NCI-H446 treated with DMSO at 0.1 percent for 48 hours (cell line): ENCODE measurements at places on chromosomes 2 and 18.
A peak's percentile ranks its signal among the peaks of the same experiment; 100 is the strongest.

- DNase-seq: no peak
These were observed 119.1 kb downstream of the FSIP2 start for GRCh38 chr2:185857691-185858090.

DNA sequence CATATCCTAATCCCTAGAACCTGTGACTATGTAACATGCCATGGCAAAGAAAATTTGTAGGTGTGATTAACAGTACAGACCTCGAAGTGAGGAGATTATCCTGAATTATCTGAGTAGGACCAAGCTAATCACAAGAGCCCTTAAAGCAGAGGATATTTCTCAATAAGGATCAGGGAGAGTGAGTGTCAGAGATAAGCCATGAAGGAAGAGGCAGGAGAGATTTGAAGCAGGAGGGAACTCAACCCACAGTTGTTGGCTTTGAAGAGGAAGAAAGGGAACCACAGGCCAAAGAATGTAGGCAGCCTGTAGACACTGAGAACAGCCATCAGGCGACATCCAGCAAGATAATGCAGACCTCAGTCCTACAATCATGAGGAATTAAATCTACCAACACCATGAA lies 229.3 kb downstream of the NBAS start:
- DNase-seq: no peak

DNA sequence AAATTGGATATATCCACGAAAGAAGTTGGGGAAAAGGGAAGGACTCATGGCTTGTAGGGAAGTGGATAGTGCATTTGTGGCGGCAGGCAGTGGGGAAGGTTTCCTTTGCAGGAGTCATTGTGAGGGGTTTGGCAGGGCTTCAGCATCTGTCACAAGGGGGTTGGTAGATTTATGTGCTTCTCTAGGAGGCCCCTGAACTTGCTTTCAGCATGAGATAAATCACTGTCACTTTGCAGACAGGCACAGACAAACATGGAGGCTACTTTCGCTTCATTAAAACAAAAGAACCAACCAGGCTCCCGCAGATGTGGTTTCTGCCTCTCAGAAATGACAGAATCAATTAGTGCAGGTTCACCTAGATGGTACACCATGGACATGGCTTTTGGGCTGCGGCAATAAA lies 340.7 kb downstream of the TGIF1 start:
- DNase-seq: peak; percentile 87

- DNase-seq: no peak
These were observed 35.4 kb upstream of the DYNC1I2 start for GRCh38 chr2:171651667-171652415.

- no peak for DNase-seq
These were observed 99.0 kb downstream of the DYSF start for GRCh38 chr2:71552356-71552755.

- no peak for DNase-seq
These were observed at the start of gene APCDD1 for GRCh38 chr18:10453806-10454680. TSS of gene APCDD1 (plus strand) at chr18:10454635. CDS start at chr18:10454982, 347 bp downstream.

DNA sequence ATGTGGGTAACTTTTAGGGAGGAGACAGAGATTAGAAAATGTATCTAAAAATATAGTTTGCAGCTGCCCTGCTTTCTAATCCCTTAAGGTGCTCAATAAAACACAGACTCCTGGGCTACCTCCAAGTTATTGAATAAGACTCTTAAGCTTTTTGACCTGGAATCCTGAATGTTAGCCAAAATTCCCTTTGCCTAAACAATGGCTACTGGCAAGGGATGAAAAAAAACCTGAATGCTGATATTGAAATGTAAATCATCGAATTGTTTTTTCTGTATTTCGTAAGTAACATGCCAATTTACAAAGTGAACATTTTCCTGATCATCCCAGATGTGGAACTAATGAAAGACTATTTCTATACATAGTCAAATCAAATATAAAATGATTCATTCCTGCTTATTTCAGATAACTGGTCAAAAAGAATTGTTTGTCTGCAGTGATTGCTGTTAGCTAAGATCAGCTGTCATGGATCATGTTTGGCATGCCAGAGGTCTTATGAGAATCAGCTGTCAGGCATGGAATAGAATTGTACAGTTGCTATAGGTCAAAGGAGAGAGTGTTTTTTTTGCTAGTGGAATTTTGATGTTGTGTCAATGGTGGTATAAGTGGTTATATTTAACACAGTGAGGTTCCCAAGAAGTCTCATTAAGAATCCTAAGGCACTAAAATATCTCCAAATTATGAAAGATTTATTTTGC lies 363.6 kb upstream of the CWC22 start:
- DNase-seq: no peak

- peak; percentile 83 for DNase-seq
These were observed 41.4 kb upstream of the ITGB6 start for GRCh38 chr2:160241251-160242137.

DNA sequence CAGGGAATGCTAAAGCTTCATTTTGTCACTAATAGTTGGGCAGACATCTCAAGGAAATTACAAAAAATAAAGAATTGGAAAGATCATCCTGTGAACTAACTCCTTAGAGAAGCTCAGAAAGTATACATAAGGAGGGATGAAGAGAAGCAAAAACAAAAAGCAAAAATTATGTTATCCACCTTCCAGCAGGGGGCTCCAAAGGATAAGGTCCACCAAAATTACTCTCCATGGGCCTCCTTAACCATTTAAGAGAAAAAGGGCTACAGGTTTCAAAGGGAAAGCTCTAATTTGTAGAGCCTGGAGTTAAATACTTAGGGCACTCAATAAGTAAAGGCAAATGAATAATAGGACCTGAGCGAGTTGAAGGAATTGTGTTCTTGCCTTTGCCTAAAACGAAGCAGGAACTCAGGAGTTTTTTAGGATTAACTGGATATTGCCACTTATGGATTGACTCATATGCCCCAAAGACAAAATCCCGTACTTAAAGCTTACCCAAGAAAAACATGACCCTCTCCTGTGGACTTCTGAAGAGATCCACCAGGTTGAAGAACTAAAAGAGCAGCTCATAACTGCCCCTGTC lies 1167.9 kb downstream of the DSC3 start:
- peak; percentile 6 for DNase-seq

- no peak for DNase-seq
These were observed 47.6 kb downstream of the LIPG start for GRCh38 chr18:49609256-49610021.

DNA sequence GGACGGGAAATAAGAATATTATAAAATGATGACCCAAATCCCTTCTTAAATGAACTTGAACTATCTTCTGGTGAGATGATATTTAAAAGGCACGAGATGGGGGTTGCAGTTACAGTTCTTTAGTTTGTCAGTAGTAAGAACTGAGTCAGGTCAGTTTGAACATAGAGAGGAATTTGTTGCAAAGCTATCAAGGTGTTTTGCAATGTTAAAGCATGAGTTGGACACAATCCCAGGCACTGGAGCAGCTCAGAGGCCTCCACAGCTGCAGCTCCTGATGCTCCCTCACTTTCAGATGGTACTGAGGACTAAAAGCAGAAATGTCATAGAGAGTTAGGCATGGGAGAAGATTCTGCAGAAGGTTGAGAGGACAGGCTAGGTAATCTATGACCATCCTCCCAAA lies 236.0 kb downstream of the BCL2 start:
- no peak for DNase-seq

- no peak for DNase-seq
These were observed 209.7 kb upstream of the EPAS1 start for GRCh38 chr2:46087492-46087891.

GRCh38 chr2:71473346-71474031 lies 20.1 kb downstream of the DYSF start:
- DNase-seq: no peak

- no peak for DNase-seq
These were observed 414.9 kb downstream of the CDH2 start for GRCh38 chr18:27762054-27762453.

GRCh38 chr2:214895469-214895868 lies 86.0 kb upstream of the BARD1 start:
- DNase-seq: no peak

- DNase-seq: no peak
These were observed 19.8 kb downstream of the HDAC4 start for GRCh38 chr2:239380831-239381708.

GRCh38 chr2:217988014-217988839 lies 14.6 kb downstream of the TNS1 start:
- no peak for DNase-seq

- no peak for DNase-seq
These were observed 18.9 kb downstream of the SLC39A10 start for GRCh38 chr2:195675783-195676427.

GRCh38 chr2:66084948-66085590 lies 349.9 kb upstream of the MEIS1 start:
- DNase-seq: no peak

DNA sequence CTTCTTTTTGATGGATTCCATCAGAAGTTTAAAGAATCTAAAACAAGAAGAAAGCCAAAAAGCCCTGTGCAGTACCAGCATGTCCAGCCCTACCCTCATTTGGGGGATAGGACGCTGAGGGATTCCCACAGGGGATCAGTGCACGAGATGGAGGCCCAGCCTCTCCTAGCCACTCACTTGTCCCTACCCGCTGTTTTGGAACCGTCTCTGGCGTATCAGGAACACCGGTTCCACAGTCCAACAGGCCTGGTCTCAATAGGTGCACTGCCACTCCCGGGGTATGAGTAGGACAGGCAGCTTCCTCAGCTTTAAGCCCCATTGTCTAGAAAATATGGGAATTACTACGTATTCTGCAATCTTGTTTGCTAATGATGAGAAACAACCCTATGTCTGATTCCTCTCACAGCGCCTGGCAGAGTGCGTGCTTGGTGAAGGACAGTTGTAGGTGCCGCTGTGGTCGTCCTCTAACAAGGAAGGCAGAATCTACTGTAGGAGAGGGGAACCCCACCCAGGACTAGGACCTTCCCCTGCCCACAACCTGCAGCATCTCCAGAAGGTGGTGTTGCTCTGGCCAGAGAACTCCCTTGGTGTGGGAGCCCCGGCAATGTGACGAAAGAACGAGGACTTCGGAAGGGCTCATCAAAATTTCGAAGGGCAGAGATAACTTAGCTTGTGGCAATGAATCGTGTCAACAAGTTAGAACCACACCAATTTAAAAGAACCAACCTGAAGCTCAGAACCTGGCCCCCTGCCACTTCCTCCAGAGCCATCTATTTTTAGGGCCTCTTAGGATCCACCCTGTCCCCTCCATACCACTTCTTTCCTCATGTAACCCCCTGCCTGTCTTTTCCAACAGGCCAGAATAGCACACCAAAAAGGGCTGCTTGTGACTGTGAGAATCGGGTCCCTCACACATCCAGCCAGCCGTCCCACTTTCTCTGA lies 71.7 kb downstream of the POLR1A start:
- DNase-seq: no peak

DNA sequence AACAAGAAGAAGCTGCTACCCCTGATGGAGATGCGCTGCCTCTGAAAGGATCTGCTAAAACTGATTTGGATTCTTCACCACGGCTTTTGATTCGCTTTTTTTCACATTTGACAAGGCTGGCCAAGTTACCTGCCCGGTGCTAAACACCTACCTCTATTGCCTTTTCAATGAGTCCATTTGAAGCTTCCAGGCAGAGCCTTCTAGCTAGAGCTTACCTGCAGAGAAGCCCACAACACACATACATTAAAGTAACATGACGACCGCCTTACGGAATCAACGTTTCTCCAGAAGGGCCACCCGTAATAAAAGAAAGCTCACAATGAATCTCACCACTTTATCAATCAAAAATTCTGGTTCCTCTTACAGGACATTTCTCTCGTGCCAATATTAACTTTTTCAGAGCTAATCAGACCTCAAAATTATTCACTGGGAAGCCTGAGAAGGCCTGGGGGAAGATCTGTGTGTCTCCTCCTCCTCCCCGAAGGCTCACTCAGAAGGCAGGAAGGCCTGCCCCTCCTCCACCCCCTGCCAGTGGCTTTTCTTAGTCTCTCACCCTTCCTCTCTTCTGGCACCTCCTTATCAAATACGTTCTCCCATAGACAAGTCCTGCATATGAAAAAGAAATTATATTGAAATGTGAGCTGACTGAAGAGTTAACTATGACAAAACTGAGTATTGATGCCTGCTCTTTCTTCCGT lies 171.0 kb downstream of the DNER start:
- no peak for DNase-seq

GRCh38 chr2:111919794-111920608 lies 21.6 kb downstream of the MERTK start:
- DNase-seq: no peak

DNA sequence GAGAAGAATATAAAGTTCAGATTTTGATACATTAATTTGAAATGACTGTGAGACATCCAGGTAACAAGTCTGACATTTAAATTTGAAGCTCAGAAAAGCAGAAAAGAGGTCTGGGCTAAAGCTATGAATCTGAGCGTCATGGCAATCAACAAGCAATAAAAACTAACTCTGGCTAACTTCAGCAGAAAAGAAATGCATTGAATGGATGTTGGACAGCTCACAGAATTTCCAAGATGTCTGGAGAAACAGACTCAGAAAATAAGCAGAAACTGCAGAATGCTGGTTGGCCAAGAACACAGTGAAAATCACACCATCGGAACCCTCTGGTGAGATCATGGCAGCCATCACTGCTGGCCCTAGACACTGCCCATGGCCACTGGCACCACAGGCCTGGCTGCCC lies 366.6 kb downstream of the METTL4 start:
- DNase-seq: no peak

DNA sequence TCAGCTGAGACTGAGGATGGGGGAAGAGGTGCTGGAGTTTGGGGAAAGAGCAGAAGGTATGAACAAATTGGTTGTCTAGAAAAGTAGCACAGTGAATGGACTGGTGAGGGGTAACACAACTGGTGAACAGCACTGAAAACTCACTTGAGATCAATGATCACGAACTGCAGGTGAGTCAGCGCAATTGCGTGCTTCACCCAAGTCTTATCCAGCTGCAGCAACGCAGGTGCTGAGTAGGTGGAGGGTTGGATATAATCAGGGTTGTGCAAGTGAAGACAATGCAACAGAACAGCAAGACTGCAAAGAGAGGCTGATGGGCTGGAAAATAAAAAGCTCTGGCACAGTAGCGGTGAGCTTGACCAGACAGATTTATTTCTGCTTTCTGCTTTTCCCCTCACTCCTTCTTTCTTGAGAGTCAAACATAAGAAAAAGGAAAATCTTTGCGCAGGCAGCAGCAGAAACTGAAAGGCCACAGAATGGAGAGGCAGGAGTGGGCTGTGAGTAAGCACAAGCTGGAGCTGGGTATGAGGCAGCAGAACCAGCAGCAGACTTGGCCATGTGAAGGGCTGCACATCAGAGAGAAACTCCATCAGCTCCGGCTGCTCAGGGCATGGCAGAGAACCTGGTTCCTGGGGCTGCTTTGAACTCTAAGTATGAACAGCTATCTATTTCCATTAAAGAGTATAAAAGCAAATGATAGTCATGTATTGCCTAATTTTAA lies 99.4 kb upstream of the ARL5A start:
- no peak for DNase-seq

DNA sequence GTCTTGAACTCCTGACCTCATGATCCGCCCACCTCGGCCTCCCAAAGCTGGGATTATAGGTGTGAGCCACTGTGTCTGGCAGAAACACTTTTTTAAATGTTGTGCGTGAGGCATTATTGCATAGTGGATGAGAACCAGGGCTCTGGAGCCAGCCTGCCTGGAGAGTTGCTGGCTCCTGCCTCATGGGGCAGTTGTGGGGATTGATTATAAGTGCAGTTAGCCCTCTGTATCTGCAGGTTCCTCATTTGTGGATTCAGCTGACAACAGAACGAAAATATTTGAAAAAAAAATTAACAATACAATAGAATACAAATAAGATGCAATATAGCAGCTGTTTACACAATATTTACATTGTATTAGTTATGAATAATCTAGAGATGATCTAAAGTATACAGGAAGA lies 129.4 kb upstream of the EML6 start:
- DNase-seq: no peak
